GM13977 (cell line): ENCODE measurements at places on chromosomes 5 and 9.
A peak's percentile ranks its signal among the peaks of the same experiment; 100 is the strongest.

GRCh38 chr9:14246951-14247350 lies 67.0 kb downstream of the NFIB start:
- no peak for DNase-seq

DNA sequence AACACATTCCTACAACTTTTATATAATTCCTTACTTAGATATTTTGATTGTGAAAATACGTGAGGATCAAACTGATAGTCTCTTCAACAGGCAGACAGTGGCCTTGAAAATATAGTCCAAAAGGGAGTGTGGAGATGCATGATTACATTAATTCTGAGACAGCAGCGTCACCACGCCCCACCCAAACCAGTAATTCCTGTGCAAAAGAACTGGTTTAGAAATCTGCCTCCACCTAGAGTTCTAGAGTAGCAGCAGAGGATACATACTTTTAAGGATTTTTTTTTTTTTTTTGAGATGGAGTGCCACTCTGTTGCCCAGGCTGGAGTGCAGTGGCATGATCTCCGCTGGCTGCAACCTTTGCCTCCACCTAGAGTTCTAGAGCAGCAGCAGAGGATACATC lies 1.6 kb upstream of the TUT7 start:
- DNase-seq = no peak

DNA sequence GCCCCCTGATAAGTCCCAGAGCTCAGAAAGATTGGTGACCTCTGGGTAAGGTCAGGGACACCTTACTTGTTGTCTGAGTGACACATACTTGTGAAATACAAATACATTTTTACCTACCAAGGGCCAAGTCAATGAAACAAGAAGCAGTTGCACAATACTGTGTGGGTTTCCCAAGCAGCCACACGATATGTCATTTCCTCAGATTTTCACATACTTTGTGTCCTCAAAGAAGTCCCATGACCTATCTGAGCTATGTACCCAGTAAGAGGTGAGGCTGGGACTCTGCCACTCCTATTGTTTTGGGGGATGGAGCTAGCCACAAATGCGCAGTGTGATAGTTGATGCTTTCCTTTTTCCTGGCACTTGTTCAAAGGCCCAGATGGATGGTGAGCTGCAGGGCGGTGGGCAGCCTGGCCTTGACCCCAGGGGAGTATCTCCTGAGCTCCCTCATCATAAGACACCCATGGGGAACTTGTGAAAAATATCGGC lies 4.8 kb upstream of the SLC25A51 start:
- DNase-seq = no peak

DNA sequence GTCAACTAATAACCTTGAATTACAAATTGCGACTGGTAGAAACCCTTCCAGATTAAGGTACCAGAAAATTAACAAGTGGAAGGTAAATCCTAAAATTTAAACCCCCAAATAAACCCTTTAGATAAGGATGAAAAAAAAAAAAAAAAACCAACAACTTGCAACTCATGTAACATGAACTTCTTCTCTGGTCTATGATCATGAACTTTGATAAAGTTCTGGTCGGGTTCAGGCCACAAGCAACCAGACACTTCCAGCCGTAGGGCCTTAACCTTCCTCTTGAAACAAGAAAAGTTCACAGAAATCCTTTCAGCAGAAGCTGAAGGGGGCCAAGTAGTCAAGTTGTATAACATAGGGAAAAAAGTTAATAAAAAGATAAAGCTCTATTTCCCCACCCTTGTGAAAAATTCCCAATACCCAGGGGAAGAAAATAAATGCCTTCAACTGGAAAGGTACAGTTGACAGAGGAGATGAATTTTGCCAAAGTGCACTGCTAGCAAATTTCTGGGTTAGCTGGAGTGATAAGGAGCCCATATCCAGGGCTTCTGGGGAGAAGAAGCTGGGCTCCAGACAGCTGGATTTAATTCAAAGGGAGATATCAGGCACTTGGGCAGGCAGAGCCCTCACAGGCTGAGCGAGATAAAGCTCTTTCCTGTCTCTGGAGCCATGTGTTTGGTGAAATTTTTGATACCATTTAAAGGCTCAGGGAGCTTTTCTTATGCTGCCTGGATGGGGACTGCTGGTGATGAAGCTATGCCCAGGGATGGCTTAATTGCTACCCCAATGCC lies 234.2 kb upstream of the PANK3 start:
- no peak for DNase-seq

DNA sequence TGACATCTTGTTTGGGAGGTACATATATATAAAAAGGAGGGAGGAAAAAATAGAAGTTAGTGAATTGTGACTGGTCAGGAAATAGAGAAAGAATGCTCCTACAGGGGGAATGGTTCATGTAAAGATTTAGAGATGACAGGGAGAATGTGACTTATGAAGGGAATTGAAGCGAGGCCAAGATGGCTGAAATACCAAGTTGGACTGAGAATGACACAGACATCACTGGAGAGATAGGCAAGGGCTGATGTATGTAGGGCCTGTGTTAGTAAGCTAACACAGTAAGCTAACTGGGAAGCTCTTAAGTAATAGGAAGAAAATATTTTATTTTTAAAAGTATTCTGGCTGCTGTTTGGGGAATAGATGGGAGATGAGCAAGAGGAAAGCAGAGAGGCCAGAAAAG lies 286.3 kb downstream of the NNT start:
- DNase-seq = no peak

- DNase-seq = no peak
Observed at GRCh38 chr9:106035806-106036205, 341.5 kb downstream of the TMEM38B start.

GRCh38 chr5:148623741-148624140 lies 30.6 kb downstream of the HTR4 start:
- no peak for DNase-seq

- DNase-seq = no peak
Observed at GRCh38 chr5:1050423-1051365, 42.1 kb downstream of the NKD2 start.

- DNase-seq = no peak
Observed at GRCh38 chr9:114769624-114770023, 36.2 kb downstream of the TNFSF15 start.

- DNase-seq = no peak
Observed at GRCh38 chr9:99579964-99580363, 241.7 kb upstream of the NR4A3 start.

- no peak for DNase-seq
Observed at GRCh38 chr5:131981516-131981915, 29.9 kb downstream of the ACSL6 start.

GRCh38 chr5:142324136-142324870 lies 518 bp downstream of the SPRY4 start:
- no peak for DNase-seq

- no peak for DNase-seq
Observed at GRCh38 chr9:14283276-14283675, 30.7 kb downstream of the NFIB start.

- DNase-seq = no peak
Observed at GRCh38 chr5:23484096-23484495, 23.3 kb upstream of the PRDM9 start.

GRCh38 chr5:66554884-66555283 lies 41.3 kb upstream of the MAST4 start:
- no peak for DNase-seq

- DNase-seq = peak; percentile 12
Observed at GRCh38 chr5:310941-311434, 10.5 kb upstream of the AHRR start.

- DNase-seq = no peak
Observed at GRCh38 chr5:133962801-133963476, 5.5 kb downstream of the C5orf15 start.

DNA sequence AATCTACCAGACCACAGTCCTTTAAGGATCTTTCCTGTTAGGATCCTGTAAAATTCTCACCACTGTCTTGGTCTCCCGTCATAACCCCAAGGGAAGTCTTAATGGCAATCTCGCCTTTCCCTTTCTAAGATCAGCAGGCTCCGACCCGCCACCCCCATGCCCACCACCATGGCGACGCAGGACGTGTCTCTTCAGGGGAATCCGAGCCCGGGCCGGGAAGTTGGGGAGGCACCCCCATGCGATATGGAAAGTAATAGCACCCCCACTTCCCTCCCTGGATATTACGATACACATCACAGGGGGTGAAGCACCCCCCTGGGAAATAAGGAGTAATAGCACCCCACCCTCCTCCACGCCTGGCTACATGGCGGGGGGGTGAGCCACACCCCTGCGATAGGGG lies 8.3 kb upstream of the STK32A start:
- DNase-seq = no peak

- no peak for DNase-seq
Observed at GRCh38 chr5:94469894-94470329, 148.5 kb downstream of the KIAA0825 start.

DNA sequence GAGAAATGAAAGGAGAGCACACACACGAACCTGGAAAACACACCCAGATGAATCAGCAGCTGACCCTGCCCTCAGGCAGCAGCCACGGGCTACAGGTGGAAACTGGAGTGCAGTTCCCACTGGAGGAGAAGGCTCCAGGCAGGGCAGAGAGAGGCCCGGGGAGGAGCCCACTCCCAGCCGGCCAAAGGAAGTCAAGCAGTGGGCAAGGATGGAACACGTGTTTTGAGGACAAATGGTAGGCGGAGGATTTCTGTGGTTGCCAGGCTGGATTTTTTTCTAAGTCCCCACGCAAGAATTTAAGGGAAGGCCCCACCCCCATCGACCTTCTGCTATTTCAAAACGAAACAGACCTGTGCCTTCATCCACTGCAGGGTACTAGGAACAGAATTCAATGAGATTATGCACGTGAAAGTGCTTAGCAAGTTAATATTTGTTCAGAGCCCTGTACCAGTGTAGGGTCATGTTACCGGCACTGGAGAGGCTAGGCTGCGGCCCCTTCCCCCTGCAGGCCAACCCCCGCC lies 6.8 kb downstream of the EPB41L4B start:
- DNase-seq = no peak

DNA sequence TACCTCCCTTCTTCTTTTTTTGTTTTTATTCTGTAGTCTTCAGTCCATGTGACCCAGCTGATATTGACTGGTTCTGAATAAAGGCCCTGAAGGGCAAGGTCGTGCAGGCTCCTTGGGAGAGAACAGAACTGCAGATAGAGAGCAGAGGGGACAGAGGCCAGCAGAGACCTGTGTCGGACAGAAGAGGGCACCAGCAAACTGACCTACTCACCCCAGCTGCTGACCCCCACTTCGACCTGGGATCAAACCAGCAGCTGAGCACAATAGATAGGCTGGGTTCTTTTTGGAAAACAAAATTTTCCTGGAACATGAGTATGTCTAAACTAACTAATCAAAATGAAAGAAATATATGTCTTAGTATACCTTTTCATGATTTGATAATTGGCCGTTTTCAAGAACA lies 695.1 kb downstream of the NR2F1-AS1 start:
- no peak for DNase-seq

DNA sequence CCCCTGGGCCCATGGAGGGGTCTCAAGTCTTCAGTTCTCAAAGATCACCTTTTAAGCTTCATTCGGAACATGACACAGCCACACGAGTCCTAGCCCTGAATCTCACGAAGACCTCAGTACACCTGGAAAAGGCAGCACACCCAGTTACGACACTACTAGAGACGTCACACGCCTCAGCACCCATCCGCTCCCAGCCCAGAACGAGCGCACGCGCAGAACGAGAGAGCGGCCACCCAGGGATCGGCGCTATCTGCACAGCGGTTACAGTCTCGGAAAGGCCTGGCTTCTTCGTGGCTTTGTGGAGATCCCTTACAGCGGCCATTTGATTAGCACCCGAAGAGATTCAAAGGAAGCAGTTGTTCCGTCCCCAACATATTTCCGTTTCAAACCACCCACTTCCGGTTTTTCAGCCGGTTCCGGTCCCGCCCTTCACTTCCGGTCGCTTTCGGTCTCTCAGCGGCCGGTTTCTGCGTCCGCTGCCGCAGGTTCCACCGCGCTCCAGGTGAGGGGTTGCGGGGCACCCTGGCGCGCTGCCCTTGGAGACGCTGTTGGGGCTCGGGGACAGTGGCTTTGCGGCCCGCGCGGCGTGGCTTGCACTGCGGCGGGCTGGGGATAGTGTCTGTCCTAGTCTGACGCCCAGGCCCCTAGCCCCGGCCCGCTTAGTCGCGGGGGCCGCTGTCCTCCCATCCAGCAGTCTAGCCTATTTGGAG lies at the start of gene UBLCP1:
UBLCP1 (plus strand) TSS at position 432 of the 710 bp plus-strand sequence. CDS start 5,626 bp downstream, outside the sequence.
- DNase-seq = peak; percentile 89

- no peak for DNase-seq
Observed at GRCh38 chr9:112479221-112479620, 7.4 kb upstream of the KIAA1958 start.

- no peak for DNase-seq
Observed at GRCh38 chr5:142082182-142082781, 26.3 kb upstream of the NDFIP1 start.

GRCh38 chr5:174500636-174501035 lies 223.7 kb upstream of the MSX2 start:
- no peak for DNase-seq

- DNase-seq = no peak
Observed at GRCh38 chr9:136323371-136323789, 4.0 kb upstream of the GPSM1 start.

GRCh38 chr9:2526071-2526828 lies 95.3 kb upstream of the VLDLR start:
- no peak for DNase-seq

- DNase-seq = no peak
Observed at GRCh38 chr9:91192381-91193086, 169.2 kb downstream of the AUH start.

GRCh38 chr5:110925398-110925797 lies 146.1 kb upstream of the TSLP start:
- no peak for DNase-seq

GRCh38 chr5:17360879-17361278 lies 137.2 kb upstream of the TAF11L2 start:
- no peak for DNase-seq

DNA sequence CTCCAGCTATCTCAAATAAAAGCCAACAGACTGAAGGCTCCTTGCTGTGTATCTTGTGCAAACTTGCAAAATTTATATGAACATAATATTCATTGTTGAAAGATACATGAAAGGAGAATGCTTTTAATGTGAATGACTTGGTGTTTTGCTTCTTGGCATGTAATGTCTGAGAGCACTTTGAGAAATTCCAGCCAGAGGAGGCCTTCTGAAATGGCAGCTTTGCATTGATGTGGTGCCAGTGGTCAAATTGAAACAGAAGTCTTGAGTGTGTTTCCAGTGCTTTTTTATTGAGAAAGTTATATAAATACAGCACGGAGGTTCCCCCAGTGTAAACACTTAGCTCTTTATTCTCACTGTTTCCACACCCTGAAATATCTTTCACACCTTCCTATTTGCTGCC lies 182.1 kb downstream of the ADCY2 start:
- DNase-seq = no peak
